Amniotic stem cell (primary cell): ENCODE measurements at places on chromosomes 5 and 9.

GRCh38 chr9:115764645-115765044 lies 388.9 kb upstream of the PAPPA start:
- DNase-seq: no peak

DNA sequence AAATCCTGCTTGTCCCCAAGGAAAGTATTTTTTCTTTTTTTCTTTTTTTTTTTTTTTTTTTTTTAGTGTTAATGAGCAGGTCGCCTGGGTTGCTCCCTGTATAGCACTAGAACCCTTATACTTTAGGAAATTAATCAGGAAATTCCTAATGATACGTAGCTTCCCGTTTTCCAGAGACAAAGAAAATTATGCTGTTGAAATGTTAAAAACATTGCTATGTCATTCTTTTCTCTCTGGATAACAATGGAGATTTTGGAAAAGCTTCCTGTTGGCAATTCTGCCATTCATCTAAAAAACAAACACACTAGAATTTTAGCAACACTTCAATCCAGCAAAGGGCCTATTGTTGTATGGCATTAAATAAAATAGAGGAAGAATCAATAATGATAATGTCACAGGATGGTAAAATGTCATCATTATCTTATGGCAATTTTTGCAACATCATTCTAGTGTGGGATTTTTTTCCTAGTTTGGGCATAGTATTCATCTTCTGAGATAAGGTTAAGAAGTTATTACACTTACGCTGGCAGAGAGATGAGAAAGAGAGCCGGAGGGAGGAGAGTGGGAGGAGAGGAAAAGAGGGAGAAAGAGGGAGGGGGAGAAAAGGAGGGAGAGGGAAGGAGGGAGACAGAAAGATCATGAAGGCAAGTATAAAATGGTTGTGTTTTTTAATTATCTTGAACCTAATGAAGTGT lies 315.8 kb upstream of the PDE4D start:
- DNase-seq: no peak

- no peak for DNase-seq
Measured at GRCh38 chr5:9625731-9626130, 4.4 kb downstream of the TAS2R1 start.

DNA sequence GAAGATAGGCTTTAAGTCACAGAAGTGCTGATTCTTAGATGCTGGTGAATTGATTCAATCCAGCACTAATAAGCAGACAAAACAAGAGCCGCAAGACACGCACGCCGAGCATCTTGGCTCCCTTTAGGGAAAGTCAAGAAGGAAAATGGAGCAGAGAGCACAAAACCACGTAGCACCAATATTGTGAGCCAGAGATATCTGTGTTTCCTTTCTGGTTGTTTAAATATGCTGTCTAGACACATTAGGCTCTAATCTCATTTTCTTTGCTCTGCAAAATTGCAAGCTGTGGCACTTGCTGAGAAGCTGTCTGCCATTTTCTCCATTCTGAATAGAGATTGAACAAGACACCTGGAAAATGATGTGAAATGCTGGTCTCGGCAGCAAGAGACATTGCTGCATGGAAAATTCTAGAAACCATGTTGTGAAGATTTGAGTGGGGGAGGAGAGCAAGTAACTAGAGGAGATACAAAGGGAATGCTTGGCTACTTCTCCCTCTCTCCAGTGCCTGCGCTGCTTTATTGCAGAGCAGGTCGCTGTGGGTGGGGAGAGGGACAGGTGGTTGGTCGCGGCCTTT lies 336.3 kb downstream of the MED10 start:
- DNase-seq: no peak

- no peak for DNase-seq
Measured at GRCh38 chr5:169408731-169409130, 107.8 kb upstream of the SLIT3 start.

GRCh38 chr5:139090581-139090980 lies 107.6 kb downstream of the SIL1 start:
- DNase-seq: no peak

GRCh38 chr9:136311051-136312008 lies 7.4 kb upstream of the CCDC187 start:
- no peak for DNase-seq

DNA sequence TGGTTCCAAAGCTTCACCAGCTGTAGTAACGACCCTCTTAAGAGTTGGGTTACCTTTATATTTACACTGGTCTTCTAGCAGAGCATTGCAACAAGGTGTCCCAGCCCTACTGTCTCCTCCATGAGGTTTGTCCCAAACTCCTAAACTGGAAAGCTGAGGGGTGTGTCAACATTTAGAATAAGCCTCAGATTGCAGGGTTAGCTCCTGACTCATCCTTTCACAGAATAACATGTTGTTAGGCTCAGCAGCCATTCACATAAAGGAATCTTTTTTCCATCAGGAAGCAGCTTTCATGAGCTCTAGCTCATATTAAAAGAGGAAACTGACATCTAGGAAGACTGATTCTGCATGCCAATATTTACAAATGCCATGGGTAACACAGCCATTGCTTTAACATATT lies 238.7 kb downstream of the EFNA5 start:
- no peak for DNase-seq

DNA sequence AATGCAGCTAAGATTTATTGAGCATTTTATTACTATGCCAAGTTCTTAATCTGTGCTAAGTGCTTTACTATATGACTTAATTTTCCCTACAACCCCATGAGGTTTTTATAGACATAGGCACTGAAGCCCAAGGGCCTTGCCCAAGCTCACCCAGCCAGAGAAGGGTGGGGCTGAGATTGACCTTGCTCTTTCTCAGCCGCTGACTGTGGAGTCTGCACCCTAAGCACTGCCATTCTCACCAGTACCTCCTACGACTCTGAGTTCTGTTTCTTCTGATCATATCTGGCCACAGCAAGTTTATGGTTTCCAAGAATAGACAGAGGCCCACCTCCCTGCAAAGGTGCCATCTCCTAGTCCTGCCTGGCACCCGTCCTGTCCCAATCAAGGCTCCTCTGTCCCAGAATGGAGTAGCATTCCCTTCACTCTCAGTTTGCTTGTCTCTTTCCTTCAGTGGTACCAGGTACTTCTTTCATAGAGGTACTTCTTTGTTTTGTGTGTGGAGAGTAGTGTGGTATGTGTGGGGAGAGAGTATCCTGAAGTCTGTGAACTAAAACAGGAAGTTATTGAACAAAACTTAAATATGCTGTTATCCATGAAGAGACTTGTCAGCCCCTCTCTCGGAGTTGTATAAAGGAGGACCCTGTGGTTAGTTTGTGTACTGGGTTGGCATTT lies 42.6 kb downstream of the CSF1R start:
- no peak for DNase-seq

DNA sequence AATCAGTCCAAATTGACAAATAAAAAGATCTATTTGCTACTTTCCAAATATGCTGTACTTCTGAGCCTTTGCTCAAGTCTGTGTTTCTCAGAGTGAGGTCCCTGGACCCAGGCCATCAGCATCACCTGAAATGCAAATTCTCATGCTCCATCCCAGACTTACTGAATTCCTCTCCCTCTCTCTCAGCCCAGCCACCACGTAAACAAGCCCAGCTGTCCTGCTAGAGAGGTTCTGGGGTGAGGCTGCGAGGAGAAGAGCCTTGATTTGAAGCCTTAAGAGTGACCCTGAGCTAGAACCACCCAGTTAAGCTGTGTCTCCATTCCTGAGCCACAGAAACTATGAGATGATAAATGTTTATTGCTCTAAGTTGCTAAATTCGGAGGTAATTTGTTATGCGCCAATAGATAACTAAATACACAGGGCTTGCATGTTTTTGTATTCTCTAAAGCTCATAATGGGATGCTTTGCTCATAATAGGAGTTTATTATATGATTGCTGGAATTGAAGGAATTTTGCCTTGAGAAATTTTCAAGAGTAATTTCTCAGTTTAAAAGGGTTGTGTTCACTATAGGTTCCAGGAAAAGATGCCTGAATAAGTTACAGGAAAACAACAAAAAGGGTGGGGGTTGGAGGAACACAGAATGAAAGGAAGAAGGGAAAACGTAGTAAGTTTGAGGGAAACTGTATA lies 98.9 kb upstream of the SPATA31D4 start:
- no peak for DNase-seq

DNA sequence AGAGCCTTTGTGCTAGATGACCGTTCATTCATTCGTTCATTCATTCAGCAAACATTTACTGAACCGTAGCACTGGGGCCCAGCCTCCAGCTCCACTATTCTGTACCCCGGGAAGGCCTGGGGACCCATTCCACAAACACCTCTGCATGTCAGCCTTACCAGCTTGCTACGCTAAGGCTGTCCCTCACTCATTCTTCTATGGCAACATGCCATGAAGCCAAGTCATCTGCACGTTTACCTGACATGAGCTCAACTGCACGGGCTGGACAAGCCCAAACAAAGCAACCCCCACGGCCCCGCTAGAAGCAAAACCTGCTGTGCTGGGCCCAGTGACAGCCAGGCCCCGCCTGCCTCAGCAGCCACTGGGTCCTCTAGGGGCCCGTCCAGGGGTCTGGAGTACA lies 6.0 kb downstream of the CEL start:
- no peak for DNase-seq
